Retinal pigment epithelial cell (primary cell): ENCODE measurements at places on chromosomes 1 and 21.

DNA sequence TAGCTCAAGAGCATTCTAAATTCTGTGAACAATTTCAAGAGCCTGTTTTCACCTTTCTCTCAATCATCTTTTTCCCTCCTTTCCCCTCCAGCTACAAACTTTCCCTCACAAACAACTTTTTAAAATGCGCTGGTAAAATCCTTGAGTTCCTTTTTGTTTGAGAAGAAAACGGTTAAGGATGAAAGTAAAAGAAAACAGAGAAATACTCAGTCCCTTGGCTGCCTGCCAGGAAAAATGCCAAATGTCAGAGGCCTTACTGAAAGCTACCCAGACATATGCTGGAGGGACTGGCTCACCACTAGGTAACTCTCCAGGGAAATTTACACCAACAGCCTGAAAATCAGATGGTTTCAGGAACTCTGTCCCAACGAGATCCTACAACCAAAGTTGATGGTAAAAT is 11.0 kb upstream of the SERBP1 start:
- no peak for DNase-seq

- no peak for DNase-seq
Observed at GRCh38 chr21:35824136-35824535, 236.2 kb downstream of the SETD4 start.

- DNase-seq: peak; percentile 11
Observed at GRCh38 chr1:158177700-158178450, 2.8 kb upstream of the CD1D start.

- DNase-seq: no peak
Observed at GRCh38 chr1:110728388-110729001, 53.8 kb upstream of the KCNA3 start.

DNA sequence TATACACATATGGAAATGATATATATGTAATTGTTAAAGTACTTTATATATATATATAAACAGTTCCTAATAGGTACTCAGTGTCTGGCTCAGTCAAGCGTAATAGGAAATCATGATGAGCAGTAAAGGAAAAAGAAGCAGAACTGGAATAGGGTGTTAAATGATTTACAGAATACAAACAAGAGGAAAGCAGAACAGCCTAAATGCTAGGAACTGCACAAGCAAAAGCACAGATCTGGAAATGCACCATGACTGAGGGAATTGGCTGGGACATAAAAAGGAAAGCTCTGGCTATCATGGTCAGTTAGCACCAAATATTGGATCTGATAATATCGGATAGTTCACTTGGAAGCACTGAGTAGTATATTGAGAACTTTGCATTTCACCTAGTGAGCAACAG is 51.8 kb downstream of the SLC44A5 start:
- no peak for DNase-seq

DNA sequence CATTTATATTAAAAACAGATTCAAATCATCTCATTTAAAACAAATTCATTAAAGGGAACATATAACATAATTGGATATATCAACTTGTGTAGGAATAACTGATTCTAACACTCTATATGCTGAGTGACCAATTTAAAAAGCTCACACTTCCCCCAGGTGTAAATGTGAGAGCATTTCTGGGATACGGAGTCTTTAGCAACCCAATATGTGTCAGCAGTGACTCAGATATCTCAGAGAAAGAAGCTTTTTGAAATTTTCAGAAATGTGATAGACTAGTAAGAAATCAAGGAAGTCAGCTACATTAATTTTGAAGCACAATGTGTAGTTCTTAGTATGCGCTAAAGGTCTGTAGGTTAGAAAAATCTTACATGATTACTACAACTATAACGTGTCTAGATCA is 87.9 kb upstream of the SERTAD4 start:
- DNase-seq: no peak

DNA sequence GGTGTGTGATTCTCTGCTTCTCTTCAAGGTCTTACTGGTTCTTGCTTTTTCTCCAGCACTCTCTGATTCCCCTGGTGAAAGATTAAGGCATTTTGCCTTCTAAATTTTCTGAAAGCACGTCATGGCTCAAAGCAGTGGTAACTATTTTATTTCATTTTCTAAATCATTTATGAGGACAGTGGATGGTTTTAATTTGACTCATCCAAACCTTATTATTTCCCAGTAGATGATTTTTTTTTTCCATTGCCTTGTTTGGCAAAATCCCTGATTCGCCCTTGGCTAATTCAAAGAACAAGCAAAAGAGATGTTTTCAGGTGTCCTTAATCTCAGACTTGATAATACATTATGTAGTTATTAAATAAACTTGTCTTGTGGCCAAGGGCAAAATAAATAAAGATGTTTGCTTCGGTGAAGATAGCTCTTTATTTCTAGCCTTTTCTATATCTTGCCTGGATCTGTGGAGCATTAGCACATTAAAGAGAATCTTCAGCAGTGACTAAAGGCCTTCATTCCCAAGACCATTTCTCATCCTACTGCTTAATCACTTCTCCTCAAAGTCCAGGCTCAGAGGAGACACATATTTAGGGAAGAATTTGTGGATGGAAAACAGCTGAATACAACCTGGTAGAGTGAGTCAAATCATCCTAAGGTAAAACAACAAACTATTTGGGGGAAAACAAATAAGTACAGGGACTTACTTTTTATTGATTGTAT is 359.8 kb downstream of the DUSP10 start:
- no peak for DNase-seq

- DNase-seq: no peak
Observed at GRCh38 chr1:35886577-35887431, 3.8 kb downstream of the AGO1 start.

DNA sequence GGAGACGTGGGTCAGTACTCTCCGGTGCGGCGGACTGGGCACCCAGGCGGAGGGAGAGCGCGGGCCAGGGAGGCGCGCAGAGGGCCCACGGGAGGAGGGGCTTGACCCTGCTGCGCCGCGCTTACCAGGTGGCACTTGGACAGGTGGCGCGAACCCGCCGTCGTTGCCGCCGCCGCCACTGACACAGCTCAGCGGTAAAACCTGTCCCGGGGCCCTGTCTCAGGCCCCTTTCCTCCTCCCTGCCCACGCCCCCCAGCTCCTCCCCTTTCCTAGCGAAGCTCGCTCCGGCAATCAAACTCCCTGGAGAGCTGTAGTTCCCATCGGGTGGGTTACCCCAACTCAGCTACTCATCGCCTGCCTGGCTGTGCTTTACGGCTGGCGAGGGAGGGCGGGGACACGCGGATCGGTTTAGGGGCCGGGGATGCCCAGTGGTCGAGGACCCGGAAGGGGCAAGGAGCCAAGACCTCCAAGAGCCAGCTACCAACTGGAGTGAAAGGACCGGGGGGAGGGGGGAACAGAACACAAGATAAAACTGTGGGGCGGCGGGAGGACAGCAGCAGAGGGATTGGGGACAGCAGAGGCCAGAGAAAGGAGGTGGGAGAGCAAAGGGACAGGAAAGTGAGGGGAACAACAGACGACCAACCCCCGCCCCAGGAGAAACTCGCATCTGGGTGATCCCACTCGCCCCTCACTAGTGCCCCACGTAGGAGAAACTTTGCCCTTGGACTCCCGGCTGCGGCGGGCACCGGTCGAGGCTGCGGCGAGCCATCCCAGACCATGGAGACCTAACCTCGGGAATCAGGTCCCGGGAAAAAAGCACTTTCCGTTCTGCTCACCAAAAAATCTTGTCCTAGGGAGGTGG is 2.9 kb downstream of the GFI1 start:
- no peak for DNase-seq

GRCh38 chr1:35851132-35851869 is 31.7 kb upstream of the AGO1 start:
- DNase-seq: no peak

DNA sequence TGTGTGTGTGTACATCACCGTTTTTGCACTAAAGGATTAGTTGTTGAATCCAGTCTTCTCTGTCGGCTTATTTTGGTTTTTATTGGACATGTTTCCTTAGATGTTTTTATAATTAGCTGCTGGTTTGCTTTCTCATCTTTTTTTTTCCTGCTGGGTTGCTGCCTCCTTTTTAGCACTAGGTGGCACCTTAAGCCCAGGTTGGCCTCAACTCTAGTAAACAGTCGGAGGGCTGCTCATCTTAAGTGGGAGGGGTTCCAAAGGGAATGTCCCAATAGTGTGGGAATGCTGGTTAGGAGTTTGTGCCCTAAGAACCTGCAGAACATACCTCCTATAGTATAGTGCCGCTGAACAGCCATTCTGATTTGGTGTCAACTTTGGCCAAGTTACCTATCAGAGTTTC is 570.1 kb upstream of the CXADR start:
- no peak for DNase-seq

GRCh38 chr21:44986471-44987291 is 46.9 kb downstream of the SLX9 start:
- DNase-seq: no peak

DNA sequence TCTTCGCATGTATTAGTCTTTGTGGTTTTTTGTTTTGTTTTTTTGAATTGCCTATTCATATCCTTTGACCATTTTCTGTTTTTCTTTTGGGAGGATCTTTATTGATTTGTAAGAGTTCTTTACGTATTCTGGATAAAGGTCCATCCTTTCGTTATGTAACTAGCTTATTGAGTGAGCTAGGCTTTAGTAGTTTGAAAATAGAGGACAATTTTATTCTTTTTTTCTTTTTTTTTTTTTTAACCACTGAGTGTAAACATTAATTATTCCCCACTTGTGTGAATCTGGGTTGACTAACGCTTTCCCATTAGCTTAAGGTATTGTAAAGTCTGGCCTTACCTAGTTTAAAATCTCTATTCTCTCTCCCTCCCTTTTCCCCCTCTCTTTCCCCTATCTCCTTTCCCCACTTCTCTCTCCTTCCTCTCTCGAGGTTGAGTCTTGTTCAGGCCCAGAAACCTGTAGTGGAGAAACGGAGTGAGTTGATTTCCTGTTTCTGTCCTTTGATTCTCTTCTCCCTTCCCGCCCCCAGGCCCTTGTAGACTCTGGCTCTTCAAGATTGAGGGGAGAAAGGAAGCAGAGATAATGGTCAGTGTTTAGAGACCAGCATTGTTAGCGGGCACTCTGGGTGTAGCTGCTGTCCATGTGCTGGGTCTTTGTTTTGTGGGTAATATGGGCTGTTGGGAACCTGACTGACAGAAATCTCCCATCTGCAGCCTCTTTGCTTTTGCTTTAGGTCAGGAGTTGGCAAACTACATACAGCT is 1.5 kb downstream of the MORC3 start:
- peak; percentile 1 for DNase-seq

GRCh38 chr1:14285238-14285637 is 313.2 kb upstream of the KAZN start:
- no peak for DNase-seq

GRCh38 chr1:204975568-204976235 is 67.3 kb upstream of the CNTN2 start:
- DNase-seq: no peak

DNA sequence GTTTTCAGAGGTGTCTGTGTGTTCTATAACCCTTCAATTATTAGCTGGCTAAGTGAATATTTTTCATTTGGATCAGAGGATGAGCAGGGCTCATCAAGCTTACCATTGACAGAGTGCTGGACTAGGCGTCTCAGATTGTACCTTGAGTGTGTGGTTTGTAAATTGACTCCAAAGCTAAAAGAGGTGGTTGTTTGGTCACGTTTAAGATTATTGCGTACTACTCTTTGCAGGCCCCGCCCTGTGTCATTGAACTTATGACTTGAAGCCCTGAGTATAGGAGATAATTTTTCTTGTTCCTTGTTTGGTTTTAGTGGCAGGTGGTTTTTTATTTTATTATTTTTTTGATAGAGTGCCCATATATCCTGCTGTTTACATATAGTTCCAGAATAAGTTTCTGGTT is 17.7 kb downstream of the MRPS6 start:
- DNase-seq: no peak

GRCh38 chr21:17527240-17527639 is 14.4 kb downstream of the CXADR start:
- peak; percentile 95 for DNase-seq

- no peak for DNase-seq
Observed at GRCh38 chr1:212457740-212458338, 25.1 kb downstream of the NENF start.

GRCh38 chr1:200226268-200226968 is 183.4 kb downstream of the ZNF281 start:
- no peak for DNase-seq

- no peak for DNase-seq
Observed at GRCh38 chr1:34005309-34005708, 141.4 kb downstream of the HMGB4 start.

- DNase-seq: no peak
Observed at GRCh38 chr1:233281711-233282581, 13.6 kb downstream of the PCNX2 start.

- no peak for DNase-seq
Observed at GRCh38 chr1:22662986-22663408, 10.0 kb downstream of the C1QB start.

DNA sequence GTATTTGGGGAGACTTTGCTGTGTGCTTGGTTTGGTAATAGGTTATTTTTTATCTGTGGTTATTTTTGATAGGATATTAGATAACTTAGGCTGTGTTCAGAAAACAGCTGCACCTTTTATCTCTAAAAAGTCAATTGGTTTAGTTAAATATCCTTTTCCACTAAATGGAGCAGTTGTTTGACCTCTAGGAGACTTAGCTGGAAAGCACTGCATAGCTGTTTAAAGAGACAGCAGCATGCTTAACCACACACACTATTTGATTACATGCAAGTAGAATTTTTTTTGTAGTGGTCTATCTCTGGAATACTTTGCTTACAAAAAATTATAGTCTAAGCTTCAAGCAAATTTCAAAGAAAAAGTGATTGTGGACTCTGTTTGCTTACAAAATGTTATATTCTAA is 6.5 kb upstream of the PALMD start:
- no peak for DNase-seq

DNA sequence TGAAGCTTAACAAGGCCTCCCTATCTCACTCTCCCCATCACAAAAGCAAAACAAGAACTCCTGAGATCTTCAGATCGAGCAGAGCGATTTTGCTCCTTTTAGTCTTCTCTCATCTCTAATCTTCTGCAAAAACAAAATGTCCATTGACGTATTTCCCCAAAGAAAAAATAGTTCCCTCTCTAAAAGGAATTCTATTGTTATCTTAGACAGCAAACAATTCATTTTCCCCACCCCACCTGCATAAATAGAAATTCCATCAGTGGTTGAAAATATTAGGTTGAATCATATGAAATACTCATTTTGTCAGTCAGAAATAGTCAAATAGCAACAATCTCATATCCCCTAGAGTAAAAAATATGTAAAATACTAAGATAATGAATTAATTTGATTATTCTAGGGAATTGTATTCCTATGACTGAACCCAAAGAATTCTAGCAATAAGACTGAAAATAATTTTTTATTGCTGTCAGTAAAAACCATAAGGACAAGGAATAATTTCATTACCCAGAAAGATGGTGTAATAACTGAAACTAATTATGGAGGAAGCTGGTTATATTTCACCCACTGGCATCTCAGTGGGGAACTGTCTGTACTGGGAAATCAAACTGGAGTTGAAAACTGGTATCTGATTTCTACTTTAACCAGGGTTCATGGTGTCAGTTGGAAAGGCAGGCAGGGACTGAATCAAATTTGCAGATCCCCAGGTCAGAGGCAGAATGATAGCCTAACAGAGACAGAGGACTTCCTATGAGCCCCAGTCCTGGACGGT is 51.3 kb downstream of the RHOU start:
- no peak for DNase-seq

GRCh38 chr1:228776449-228776848 is 41.2 kb downstream of the RHOU start:
- DNase-seq: no peak
